ENCODE measurements at places on chromosomes 13 and 19. TPM values are rescaled to one million over a fixed set of nuclear protein-coding genes. Genes with fewer than 3 reads are reported as not detected.
A peak's percentile ranks its signal among the peaks of the same experiment; 100 is the strongest.

- DNase-seq = no peak
- no peak overlapping the region for H3K27ac ChIP-seq
- H3K4me3 ChIP-seq = no peak overlapping the region
- no peaks in the 10 kb centered on the region for H3K4me1 ChIP-seq
- H3K36me3 ChIP-seq = no peaks in the 10 kb centered on the region
Observed at GRCh38 chr13:85316506-85317025, 482.7 kb downstream of the SLITRK6 start.

GRCh38 chr19:32676186-32676894, 692 bp downstream of the RGS9BP start:
- H3K27me3 ChIP-seq = peaks cover 32% of the 10 kb centered on the region
- H3K4me1 ChIP-seq = peaks cover 60% of the 10 kb centered on the region
- peak overlapping the region; percentile 94 for H3K4me3 ChIP-seq
- H3K36me3 ChIP-seq = peaks cover 3% of the 10 kb centered on the region
- DNase-seq = no peak

DNA sequence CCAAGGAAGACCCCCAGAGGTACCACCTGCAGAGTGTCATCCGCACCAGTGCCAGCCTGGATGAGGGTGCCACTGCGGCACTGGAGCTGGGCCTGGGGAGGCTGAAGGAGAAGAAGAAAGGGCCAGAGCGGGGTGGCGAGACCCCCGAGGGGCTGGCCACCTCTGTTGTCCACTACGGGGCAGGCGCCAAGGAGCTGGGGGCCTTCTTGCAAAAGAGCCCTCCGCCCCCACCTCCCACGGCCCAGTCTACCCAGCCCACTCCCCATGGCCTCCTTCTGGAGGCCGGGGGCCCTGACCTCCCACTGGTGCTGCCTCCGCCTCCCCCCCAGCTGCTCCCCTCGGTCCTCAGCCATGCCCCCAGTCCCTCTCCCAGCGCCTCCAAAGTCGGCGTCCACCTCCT, 5.4 kb downstream of the PRR12 start:
- no peaks in the 10 kb centered on the region for H3K27me3 ChIP-seq
- DNase-seq = no peak
- peaks cover 30% of the 10 kb centered on the region for H3K4me1 ChIP-seq
- H3K36me3 ChIP-seq = peaks cover 77% of the 10 kb centered on the region
- no peak overlapping the region for H3K4me3 ChIP-seq
- no peak overlapping the region for H3K27ac ChIP-seq

DNA sequence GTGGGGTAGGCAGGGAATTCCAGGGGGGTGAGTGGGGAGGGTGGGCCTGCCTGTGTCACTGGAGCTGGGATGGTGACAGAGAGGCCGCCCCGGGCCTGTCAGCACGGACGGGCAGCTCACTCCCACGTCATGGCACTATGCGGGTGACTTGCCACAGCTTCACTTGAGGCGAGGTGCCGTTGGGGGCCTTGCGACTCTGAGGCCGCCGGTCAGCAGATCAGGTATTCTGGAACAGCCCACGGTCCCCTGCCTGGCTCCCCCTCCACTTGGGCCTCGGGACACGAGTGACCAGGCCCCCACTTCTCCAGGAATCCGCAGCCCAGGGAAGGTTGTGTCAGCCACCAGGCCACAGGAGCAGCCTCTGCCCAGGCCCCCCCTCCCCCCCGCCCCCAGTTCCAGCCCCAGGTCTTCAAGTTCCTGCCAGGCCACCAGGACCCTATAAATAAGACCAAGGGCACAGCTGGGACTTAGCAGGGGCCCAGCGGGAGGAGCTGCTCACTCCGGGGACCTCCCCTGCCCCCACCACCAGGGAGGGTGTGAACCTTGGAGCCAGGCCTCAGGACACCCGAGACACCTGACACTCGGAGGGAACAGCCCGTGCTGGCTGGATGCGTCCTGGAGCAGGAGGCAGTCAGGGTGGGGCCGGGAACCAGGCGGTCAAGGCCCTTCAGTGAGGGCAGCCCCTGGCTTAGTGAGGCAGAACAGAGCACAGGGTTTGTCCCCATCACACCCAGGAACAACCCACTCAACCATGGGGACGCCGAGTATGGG, 2.7 kb upstream of the MIDN start:
- peak overlapping the region; percentile 90 for H3K4me3 ChIP-seq
- no peaks in the 10 kb centered on the region for H3K27me3 ChIP-seq
- peak overlapping the region; percentile 100 for H3K27ac ChIP-seq
- peak; percentile 89 for DNase-seq

DNA sequence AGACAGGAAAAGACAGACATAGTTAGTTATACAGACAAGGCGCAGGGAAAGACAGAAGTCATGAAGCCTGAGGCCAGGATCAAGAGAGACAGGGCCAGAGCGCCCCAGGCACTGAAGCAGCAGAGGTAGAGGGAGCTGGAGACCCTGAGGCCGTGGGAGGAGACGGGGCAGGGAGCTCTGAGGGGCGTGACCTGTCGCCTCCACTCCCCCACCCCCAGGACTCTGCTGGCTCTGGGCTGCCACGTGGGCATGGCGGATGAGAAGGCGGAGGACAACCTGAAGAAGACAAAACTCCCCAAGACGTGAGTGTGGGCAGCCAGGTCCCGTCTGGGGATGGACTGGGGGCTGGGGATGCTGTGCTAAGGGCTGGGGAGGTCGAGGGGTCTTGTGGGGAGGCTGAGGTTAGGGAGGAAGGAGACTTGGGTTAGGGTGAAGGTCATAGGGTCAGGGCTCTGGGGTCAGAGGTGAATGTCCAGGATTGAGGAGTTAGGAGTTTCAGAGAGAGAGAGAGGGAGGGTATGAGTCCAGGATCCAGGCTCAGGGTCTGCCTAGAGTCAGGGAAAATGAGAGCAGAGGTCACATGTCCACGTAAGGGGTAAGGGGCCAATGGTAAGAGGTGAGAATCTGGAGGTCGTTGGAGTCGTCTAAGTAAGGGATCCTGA, 31.1 kb downstream of the RYR1 start:
- no peak overlapping the region for H3K27ac ChIP-seq
- peaks cover 77% of the 10 kb centered on the region for H3K27me3 ChIP-seq
- H3K4me3 ChIP-seq = no peak overlapping the region
- no peaks in the 10 kb centered on the region for H3K4me1 ChIP-seq

DNA sequence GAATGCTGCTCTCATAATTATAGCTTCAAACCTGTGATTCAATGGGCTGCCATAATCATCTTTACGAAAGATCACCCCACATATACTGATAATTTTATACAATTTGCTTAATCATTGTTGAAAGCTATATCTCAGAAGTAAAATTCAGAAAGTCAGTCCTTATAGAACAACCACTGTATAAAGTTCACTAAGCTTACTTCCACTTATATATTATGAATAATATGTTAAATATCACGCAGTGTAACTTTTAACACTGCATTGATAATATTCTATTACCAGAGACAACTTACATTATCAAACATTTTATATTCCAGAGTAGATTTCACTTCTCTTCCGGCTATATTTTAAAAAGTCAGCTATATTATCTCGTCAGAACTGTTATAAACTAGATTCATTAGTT, 550.1 kb upstream of the PCDH20 start:
- DNase-seq = no peak
- no peaks in the 10 kb centered on the region for H3K4me1 ChIP-seq
- no peak overlapping the region for H3K27ac ChIP-seq
- H3K36me3 ChIP-seq = no peaks in the 10 kb centered on the region
- no peaks in the 10 kb centered on the region for H3K27me3 ChIP-seq

Gene ZNF491
- total RNA-seq = 2.4 TPM

Gene DIRAS1
- 195 TPM for total RNA-seq

Gene WDR87
- not detected for total RNA-seq

Gene FGF9
- 12.3 TPM for total RNA-seq

Gene FFAR2
- 0.27 TPM for total RNA-seq

Gene PGLYRP2
- not detected for total RNA-seq

All from left ventricle myocardium inferior (tissue), 1 donor.